ENCODE measurements at places on chromosomes 13 and 19.

- DNase-seq, result no peak
Measured at GRCh38 chr13:114136576-114136975, 4.2 kb upstream of the RASA3 start.

DNA sequence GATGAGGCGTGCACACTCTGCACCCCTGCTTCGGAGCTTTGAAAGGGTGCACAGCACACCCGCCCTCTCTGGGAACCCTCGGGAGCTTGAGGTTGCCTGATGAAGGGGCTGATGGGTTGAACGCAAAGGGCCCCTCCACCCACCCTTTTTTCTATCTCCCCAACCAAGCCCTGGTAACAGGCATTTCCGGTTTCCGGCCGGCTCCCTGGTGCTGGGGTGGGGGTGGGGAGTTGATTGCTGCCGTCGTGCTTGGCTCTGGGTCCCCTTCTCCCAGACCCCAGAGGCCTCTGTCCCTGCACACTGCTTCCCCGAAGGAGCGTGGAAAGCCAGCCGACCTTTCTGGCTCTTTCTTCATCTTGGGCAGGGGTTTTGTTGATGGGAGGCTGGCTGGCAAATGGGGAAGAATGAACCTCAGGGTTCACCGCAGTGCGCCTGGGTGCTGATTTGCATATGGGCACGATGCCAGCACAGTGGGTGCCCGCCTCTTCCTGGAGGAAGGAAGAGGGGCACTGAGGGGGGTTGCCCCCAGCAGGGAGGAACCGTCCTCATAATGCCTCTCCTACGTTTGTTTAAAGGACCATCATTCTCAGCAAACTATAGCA, 29.1 kb downstream of the VAV1 start:
- no peak for DNase-seq

DNA sequence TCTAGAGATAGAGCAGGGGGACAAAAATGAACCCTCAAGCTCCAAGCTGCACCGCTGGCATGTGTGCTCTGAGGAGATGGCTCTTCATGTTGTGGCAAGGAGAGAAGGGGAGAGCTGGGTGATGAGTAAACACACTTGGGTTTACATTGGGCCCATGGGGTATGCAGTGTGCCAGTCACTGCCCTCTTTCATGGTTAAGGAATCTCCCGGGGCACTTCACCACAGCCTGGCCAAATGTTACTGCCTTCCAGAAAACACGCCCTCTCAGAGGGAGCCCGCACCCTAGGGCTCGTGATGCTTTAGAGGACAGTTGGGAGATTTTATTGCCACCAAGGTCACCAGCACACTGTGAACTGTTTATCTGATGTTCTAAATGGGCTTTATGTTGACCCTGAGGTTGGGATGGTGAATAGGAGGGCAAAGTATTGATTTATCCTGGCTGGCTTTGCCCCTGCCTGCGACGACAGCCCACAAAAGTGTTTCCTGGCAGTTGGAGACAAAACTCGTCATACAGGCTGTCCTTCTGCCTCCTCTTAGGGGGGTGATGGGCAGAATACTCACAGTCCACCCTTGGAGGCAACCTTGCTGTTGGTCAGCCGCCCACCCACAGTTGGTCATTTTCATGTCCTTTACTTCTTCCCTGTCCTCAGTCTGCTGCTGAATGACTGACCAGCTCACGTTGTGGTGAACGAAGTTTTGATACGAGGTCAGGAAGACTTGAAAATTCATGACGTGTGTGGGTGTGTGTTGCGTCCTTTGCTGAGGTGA, 156.9 kb downstream of the STK24 start:
- DNase-seq, result no peak

GRCh38 chr13:73417012-73417615, 358.3 kb downstream of the KLF5 start:
- DNase-seq, result no peak

DNA sequence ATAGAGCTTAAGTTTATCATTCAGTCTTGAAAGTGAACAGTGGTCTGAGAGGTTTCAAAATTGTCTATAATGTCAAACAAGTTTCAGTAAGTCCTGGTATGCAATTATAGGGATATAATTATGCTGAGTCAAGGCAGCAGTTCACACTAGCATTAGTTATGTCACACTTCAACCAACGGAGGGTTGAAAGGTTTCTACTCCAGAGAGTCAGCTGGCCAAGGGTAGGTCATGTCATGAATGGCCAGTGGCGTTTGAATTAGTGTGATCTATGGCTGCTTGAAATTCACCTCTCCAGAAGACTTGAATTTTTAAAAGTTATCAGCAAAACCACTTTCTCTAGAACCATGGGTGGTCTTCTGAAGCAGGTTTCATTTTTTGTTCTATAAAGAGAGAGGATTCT, 108.6 kb downstream of the TNFRSF19 start:
- DNase-seq, result no peak

DNA sequence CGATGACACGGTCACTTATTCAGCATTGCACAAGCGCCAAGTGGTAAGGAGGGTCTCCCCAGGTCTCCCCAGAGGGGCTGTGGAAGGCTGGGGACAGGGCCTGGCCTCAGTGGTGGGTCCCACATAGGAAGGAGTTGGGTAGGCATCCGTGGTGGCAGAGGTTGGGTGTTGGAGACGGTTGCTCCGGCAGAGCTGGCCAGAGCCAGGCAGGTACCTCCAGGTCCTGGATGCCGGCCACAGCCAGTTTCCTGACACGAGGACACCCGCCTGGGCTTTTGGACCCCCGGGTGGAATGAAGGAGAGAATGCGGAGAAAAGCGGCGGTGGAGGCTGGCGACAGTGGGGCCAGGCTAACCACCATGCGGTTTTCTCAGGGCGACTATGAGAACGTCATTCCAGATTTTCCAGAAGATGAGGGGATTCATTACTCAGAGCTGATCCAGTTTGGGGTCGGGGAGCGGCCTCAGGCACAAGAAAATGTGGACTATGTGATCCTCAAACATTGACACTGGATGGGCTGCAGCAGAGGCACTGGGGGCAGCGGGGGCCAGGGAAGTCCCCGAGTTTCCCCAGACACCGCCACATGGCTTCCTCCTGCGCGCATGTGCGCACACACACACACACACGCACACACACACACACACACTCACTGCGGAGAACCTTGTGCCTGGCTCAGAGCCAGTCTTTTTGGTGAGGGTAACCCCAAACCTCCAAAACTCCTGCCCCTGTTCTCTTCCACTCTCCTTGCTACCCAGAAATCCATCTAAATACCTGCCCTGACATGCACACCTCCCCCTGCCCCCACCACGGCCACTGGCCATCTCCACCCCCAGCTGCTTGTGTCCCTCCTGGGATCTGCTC, 1.3 kb upstream of the FFAR1 start:
- DNase-seq, result no peak
